ENCODE measurements at places on chromosomes 5 and 9. TPM values are rescaled to one million over a fixed set of nuclear protein-coding genes. Genes with fewer than 3 reads are reported as not detected.
A peak's percentile ranks its signal among the peaks of the same experiment; 100 is the strongest.

TMEM232 gene
- 6.9 TPM for total RNA-seq

SPAAR gene
- total RNA-seq = not detected

OR13C2 gene
- total RNA-seq = not detected

SPINK5 gene
- total RNA-seq = 26.0 TPM

CCDC192 gene
- 2.0 TPM for total RNA-seq

FEM1C gene
- 15.3 TPM for total RNA-seq

HAPLN1 gene
- 5.5 TPM for total RNA-seq

SPARC gene
- total RNA-seq = 454 TPM

CDC25C gene
- 4.1 TPM for total RNA-seq

ADAM19 gene
- 9.3 TPM for total RNA-seq

PRRX2 gene
- total RNA-seq = 0.50 TPM

GRCh38 chr9:22041775-22042174 lies 32.7 kb upstream of the CDKN2B start:
- no peaks in the 10 kb centered on the region for H3K27me3 ChIP-seq
- H3K4me3 ChIP-seq = peak overlapping the region; percentile 61
- no peaks in the 10 kb centered on the region for H3K4me1 ChIP-seq
- H3K36me3 ChIP-seq = no peaks in the 10 kb centered on the region
- DNase-seq = no peak

DNA sequence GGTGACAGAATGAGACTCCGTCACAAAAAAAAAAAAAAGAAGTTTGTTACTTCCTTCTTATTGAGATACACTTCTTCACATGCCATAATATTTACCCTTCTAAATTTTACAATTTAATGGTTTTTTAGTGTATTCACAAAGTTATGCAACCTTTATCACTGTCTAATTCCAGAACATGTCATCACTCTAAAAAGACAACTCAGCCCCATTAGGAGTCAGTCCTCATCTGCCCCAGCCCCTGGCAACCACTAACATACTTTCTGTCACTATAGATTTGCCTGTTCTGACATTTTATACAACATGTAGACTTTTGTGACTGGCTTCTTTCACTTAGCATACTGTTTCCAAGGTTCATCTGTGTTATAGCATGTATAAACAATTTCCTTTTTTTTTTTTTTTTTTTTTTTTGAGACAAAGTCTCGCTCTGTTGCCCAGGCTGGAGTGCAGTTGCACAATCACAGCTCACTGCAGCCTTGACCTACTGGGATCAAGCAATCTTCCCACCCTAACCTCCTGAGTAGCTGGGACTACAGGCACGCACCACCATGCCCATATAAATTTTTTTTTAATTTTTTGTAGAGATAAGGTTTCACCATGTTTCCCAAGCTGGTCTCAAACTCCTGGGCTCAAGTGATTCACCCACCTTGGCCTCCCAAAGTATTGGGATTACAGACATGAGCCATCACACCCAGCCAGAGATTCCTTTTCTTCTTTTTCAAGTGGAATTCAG lies 18.0 kb downstream of the AQP3 start:
- no peaks in the 10 kb centered on the region for H3K36me3 ChIP-seq
- no peaks in the 10 kb centered on the region for H3K27me3 ChIP-seq
- H3K4me3 ChIP-seq = no peak overlapping the region
- peaks cover 4% of the 10 kb centered on the region for H3K4me1 ChIP-seq
- no peak overlapping the region for H3K27ac ChIP-seq

GRCh38 chr9:120895951-120896350 lies 19.0 kb upstream of the PHF19 start:
- peaks cover 15% of the 10 kb centered on the region for H3K27me3 ChIP-seq
- H3K27ac ChIP-seq = no peak overlapping the region

GRCh38 chr5:36311956-36312355 lies 10.3 kb upstream of the RANBP3L start:
- H3K27me3 ChIP-seq = peaks cover 12% of the 10 kb centered on the region
- no peaks in the 10 kb centered on the region for H3K36me3 ChIP-seq
- no peak for DNase-seq
- no peaks in the 10 kb centered on the region for H3K4me1 ChIP-seq
- H3K4me3 ChIP-seq = no peak overlapping the region

DNA sequence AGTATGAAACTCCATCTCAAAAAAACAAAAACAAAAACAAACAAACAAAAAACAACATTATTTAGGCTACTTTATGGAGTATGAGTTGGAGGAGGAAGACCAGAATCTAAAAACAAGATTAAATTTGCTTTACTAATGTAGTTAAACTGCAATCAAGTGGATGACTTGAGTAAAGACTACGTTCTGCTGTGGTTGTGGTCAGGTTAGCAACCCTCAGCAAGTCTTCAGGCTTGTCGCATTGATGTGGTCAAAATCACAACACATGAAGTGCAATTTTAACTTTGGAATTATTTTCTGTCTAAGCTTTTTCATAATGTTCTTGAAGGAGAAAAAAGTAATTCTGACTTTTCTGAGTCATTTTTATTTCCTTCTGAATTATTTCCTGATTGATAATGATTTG lies 43.1 kb downstream of the PDE6A start:
- no peaks in the 10 kb centered on the region for H3K36me3 ChIP-seq
- H3K4me3 ChIP-seq = no peak overlapping the region
- DNase-seq = no peak

- peaks cover 9% of the 10 kb centered on the region for H3K27me3 ChIP-seq
- DNase-seq = no peak
- no peak overlapping the region for H3K4me3 ChIP-seq
- peaks cover 20% of the 10 kb centered on the region for H3K4me1 ChIP-seq
Observed at GRCh38 chr9:105238302-105238701, 6.1 kb upstream of the SLC44A1 start.

DNA sequence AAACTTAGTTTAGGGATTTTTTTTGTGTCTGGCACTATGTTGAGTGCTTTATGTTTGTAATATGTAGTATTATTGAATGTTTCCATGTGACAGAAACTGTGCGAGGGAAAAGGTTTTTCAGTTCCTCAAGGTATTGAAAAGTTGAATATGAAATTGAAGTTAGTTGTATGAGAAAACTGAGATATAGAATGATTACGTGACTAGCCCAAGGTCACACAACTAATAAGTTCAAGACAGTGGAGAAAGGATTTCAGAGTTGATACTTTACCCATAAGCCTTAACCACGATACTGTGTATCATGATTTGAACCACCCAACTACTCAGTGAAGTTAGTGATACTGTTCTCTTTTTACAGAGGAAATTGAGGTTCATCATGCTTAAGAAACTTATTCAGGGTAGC lies 5.7 kb downstream of the NIPBL start:
- no peaks in the 10 kb centered on the region for H3K27me3 ChIP-seq
- no peak overlapping the region for H3K27ac ChIP-seq
- H3K4me3 ChIP-seq = no peak overlapping the region
- H3K36me3 ChIP-seq = peaks cover 4% of the 10 kb centered on the region

DNA sequence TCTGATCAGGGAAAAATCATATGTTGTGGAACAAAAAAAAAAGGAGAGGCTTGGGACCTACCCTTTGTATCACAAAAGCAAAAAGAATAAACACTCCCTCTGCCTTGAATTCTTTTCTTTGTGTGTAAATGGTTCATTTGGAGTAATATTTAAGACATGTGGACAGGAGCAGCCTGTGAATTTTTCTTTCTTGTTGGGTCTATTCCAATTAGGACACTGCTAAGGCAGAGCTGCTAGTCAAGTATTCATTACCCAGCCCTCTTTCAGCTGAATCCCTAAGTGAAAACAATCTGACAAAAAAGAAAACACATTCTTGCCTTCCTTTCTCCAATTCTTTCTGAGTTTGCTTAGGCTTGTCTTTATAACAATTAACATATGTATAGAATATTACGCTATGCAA lies 330.0 kb downstream of the EBF1 start:
- peaks cover 10% of the 10 kb centered on the region for H3K4me1 ChIP-seq
- no peak for DNase-seq
- H3K27ac ChIP-seq = no peak overlapping the region
- H3K36me3 ChIP-seq = peaks cover 4% of the 10 kb centered on the region
- H3K27me3 ChIP-seq = peaks cover 4% of the 10 kb centered on the region
- no peak overlapping the region for H3K4me3 ChIP-seq

DNA sequence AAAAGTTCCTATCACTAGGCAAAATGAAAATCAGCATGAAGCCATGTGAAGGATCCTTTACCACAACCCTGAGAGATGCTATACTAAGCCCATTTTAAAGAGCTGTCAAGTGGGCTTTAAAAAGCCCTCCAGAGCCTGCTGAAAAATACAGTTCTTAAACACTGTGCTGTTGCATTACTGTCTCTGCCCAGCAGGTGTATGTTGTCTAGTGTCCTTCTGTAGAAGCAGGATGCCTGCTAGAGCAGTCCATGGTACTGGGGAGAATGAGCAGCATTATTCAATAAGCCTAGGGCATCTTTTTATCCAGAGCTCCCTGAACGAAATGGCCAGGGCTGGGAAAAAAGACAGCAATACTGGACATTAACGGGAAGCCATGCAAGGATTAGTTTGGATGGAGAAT lies 126.2 kb upstream of the PLCXD3 start:
- DNase-seq = no peak
- H3K36me3 ChIP-seq = no peaks in the 10 kb centered on the region
- no peak overlapping the region for H3K27ac ChIP-seq
- H3K4me1 ChIP-seq = peaks cover 12% of the 10 kb centered on the region
- H3K27me3 ChIP-seq = no peaks in the 10 kb centered on the region

DNA sequence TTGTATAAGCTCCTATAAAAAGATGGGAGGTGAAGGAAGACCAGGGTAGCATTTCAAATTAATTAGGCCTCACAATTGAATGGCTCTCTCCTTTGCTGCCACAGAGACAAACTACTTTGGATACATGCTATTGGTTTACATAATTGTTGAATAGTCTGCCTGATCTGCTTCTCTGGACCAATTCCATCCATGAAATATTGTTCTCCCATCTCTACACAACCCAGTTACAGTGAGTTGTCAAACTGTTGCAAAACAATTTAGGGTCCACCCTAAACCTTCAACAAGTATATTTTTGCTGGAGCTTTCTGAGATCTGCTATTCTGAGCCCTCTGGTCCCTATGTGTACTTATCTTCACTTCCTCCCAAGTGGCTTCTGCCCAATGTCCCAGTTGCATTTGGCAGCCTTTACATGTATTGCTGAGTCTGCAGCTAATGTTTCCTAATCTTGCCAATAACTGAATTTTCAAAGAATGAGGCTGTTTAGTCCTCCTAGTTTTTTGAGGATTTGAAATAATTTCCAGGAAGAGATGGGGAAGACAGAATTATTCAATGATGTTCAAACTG lies 38.9 kb downstream of the AGTPBP1 start:
- no peaks in the 10 kb centered on the region for H3K4me1 ChIP-seq
- H3K27ac ChIP-seq = no peak overlapping the region
- H3K36me3 ChIP-seq = peaks cover 13% of the 10 kb centered on the region
- H3K4me3 ChIP-seq = no peak overlapping the region
- H3K27me3 ChIP-seq = no peaks in the 10 kb centered on the region

GRCh38 chr9:77632652-77633051 lies 15.5 kb downstream of the GNA14 start:
- H3K4me1 ChIP-seq = no peaks in the 10 kb centered on the region
- no peak overlapping the region for H3K27ac ChIP-seq
- no peaks in the 10 kb centered on the region for H3K27me3 ChIP-seq
- H3K4me3 ChIP-seq = no peak overlapping the region
- no peaks in the 10 kb centered on the region for H3K36me3 ChIP-seq

- DNase-seq = no peak
- H3K4me1 ChIP-seq = peaks cover 28% of the 10 kb centered on the region
- peaks cover 14% of the 10 kb centered on the region for H3K27me3 ChIP-seq
Observed at GRCh38 chr9:353077-353476, 138.4 kb downstream of the DOCK8 start.

GRCh38 chr5:82938901-82939725 lies 138.1 kb downstream of the TMEM167A start:
- no peak overlapping the region for H3K27ac ChIP-seq
- no peak overlapping the region for H3K4me3 ChIP-seq
- H3K27me3 ChIP-seq = no peaks in the 10 kb centered on the region
- peaks cover 15% of the 10 kb centered on the region for H3K4me1 ChIP-seq

DNA sequence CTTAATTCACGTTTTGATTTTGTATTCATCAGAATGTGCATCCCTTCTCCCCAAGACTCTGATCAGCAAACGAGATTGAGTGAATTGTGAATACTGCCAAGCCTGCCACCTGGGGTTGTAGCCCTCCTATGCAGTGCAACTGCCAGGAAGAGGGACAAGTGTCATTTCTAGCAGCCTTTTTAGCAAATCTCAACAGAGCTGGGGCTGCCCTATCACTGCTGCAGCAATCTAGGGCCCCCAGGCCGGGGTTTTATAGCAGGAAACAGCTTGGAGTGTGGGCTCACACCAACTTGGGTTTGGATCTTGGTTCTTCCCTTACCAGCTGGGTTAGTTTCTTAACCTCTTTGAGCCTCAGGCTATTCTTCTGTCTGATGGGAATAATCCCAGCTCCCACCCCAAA lies 4.0 kb downstream of the CSF1R start:
- H3K36me3 ChIP-seq = no peaks in the 10 kb centered on the region
- no peak overlapping the region for H3K27ac ChIP-seq
- H3K4me3 ChIP-seq = no peak overlapping the region
- DNase-seq = peak; percentile 37
- peaks cover 24% of the 10 kb centered on the region for H3K27me3 ChIP-seq

DNA sequence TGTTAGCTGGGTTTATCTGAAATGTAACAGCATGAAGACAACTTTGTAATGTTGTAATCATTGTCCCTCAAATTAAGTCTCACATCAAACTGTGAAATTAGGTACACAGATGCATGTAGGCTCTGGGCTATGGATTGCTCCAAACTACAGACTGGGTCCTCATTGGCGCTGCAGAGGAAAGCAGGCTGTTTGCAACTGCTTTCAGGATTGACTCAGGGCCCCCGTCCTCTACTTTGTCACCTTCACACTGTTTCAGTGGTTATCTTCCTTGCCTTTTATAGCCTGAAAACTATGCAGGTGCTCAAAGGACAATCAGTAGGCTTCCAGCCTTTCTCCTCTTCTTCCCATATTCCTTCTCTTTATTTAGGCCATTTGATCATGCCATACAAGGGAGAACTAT lies 18.0 kb downstream of the GRAMD2B start:
- H3K27ac ChIP-seq = no peak overlapping the region
- no peak for DNase-seq
- peaks cover 34% of the 10 kb centered on the region for H3K36me3 ChIP-seq

DNA sequence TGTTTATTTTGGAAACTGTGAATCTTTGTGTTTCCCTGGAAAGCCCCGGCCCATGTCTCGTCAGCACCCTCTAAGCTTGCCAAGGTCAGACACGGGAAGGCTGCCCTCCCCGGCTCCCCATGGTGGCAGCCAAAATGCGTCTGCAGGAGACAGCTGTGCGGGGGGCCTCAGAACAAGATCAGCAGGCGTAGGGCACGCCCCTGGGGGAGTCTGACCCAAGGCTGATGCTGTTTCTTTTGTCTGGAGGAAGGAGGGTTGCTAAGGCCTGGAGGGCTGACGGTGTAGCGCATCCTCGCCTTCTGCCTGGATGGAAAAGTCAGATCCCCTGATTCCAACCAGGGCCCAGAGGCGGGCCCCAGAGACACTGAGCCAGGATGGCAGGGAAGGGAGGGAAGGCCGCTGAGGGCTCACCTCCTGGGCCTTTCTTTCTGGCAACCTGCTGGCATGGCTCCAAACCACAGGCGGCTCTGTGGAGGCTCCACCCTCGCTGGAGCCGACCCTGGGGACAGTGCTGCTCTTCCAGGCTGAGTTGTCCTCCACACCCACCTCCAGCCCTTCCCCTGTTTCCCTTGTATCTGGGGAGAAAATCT lies 57.2 kb downstream of the OLFM1 start:
- H3K4me1 ChIP-seq = no peaks in the 10 kb centered on the region
- no peaks in the 10 kb centered on the region for H3K36me3 ChIP-seq
- H3K4me3 ChIP-seq = no peak overlapping the region
- no peak overlapping the region for H3K27ac ChIP-seq

GRCh38 chr9:126328407-126328806 lies 1.8 kb downstream of the MVB12B start:
- H3K4me3 ChIP-seq = peak overlapping the region; percentile 88
- H3K27me3 ChIP-seq = no peaks in the 10 kb centered on the region
- peak overlapping the region; percentile 82 for H3K27ac ChIP-seq
- no peak for DNase-seq
- peaks cover 24% of the 10 kb centered on the region for H3K4me1 ChIP-seq
- peaks cover 10% of the 10 kb centered on the region for H3K36me3 ChIP-seq

All from type B pancreatic cell (in vitro differentiated cells).